ENCODE measurements at places on chromosomes 6 and 20. TPM values are rescaled to one million over a fixed set of nuclear protein-coding genes. Genes with fewer than 3 reads are reported as not detected.

Gene NMBR
- not detected for total RNA-seq

Gene PHIP
- total RNA-seq: 46.2 TPM

GRCh38 chr6:7145885-7146828 is 38.4 kb downstream of the RREB1 start:
- DNase-seq: no peak
- peaks cover 74% of the 10 kb centered on the region for H3K4me1 ChIP-seq
- H3K4me3 ChIP-seq: peak overlapping the region; percentile 42
- H3K36me3 ChIP-seq: no peaks in the 10 kb centered on the region

DNA sequence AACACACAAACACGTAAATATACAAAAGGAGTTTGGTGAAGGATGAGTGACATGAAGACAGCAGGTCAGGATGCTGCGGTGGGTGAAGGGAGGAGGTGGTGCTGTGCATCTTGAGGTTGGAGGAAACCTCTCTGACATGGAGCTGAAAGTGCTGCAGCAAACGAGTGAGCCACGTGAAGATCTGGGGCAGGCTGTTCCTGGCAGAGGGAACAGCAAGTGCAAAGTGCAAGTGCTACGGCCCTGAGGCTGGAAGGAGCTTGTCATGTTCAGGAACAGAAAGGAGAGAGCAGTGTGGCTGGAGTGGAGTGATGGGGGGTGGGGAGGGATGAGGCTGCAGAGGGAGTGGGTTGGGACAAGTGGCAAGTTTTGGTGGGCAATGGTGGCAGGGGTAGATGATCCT is 24.8 kb upstream of the ANGPT4 start:
- H3K4me3 ChIP-seq: no peak overlapping the region
- peaks cover 7% of the 10 kb centered on the region for H3K4me1 ChIP-seq
- peaks cover 9% of the 10 kb centered on the region for H3K27me3 ChIP-seq
- no peak overlapping the region for H3K27ac ChIP-seq
- DNase-seq: no peak

Gene CDKN1A
- total RNA-seq: 54.1 TPM

Gene AKAP7
- 8.9 TPM for total RNA-seq

- H3K27me3 ChIP-seq: no peaks in the 10 kb centered on the region
- no peak overlapping the region for H3K27ac ChIP-seq
- H3K4me1 ChIP-seq: no peaks in the 10 kb centered on the region
- no peak overlapping the region for H3K4me3 ChIP-seq
Observed at GRCh38 chr6:93701526-93701925, 282.2 kb upstream of the EPHA7 start.

Gene FNDC11
- 0.86 TPM for total RNA-seq

Gene SLC4A11
- total RNA-seq: 2.5 TPM

DNA sequence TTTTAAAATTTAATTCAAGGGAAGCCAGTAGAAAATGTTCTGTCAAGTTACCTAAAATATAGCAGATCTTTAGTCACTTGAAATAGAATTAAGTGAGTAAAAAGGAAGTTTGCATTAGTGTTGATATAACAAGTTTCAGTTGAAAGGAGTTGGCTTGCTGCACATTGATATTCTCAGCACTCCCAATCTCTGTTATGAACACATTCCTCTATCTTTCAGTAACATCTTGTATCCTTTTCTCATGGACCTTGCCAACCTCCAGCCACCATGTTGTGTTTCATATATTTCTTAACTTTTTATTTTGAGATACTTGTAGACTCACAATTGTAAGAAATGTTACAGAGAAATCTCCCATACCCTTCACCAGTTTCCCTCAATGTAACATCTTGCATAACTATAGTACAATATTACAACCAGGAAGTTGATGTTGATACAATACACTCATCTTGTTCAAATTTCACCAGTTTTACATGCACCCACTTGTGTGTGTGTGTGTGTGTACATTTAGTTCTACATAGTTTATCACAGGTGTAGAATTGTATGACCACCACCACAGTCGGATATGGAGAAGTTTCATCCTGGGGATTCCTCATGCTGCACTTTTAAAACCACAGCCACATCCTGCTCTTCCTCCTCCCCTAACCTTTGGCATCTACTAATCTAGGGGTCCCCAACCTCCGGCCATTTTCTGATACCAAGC is 20.2 kb upstream of the PAQR8 start:
- H3K4me3 ChIP-seq: no peak overlapping the region
- H3K27me3 ChIP-seq: peaks cover 1% of the 10 kb centered on the region
- peaks cover 17% of the 10 kb centered on the region for H3K4me1 ChIP-seq
- H3K27ac ChIP-seq: peak overlapping the region; percentile 51

GRCh38 chr6:153096031-153096430 is 35.1 kb downstream of the RGS17 start:
- H3K27ac ChIP-seq: no peak overlapping the region
- no peaks in the 10 kb centered on the region for H3K36me3 ChIP-seq
- H3K27me3 ChIP-seq: no peaks in the 10 kb centered on the region

DNA sequence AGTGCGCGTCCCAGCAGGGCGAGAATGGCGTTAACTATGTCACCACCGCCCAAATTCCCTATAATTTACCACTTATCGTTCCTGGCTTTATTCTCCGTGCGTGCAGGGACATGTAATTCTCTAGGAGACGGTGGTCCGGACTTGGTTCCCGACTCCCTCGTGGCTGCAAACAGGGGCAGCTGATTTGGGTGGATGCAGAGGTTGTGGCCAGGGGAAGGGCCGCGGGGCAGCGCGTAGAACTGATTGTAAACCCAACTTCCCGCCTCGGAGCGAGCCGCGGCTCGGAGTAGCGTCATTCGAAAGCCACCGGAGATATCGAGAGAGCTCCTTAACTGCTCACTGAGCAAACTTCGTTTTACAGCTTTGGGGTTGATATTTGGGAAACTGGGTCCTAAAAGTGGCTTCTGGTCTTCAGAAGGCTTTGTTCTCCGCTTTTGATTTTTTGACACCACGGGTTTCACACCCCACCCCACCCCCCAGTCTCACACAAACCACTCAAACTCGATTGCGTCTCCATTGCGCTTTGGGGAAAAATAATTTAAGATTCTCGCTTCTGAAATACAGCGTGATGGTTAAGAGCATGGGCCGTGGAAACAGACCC is 17.5 kb upstream of the ZSCAN9 start:
- peak overlapping the region; percentile 69 for H3K4me3 ChIP-seq
- H3K36me3 ChIP-seq: no peaks in the 10 kb centered on the region
- peak; percentile 56 for DNase-seq
- H3K27me3 ChIP-seq: peaks cover 92% of the 10 kb centered on the region
- peaks cover 20% of the 10 kb centered on the region for H3K4me1 ChIP-seq

GRCh38 chr6:14838133-14838583 is 407.7 kb upstream of the JARID2 start:
- H3K27ac ChIP-seq: no peak overlapping the region
- DNase-seq: no peak
- peaks cover 12% of the 10 kb centered on the region for H3K4me1 ChIP-seq
- H3K4me3 ChIP-seq: no peak overlapping the region
- peaks cover 49% of the 10 kb centered on the region for H3K27me3 ChIP-seq

GRCh38 chr6:164108869-164109769 is 694.6 kb downstream of the QKI start:
- H3K27ac ChIP-seq: no peak overlapping the region
- H3K4me1 ChIP-seq: no peaks in the 10 kb centered on the region
- H3K36me3 ChIP-seq: no peaks in the 10 kb centered on the region
- no peaks in the 10 kb centered on the region for H3K27me3 ChIP-seq

GRCh38 chr20:11727708-11728107 is 190.0 kb upstream of the BTBD3 start:
- peaks cover 18% of the 10 kb centered on the region for H3K4me1 ChIP-seq
- no peak for DNase-seq
- no peak overlapping the region for H3K4me3 ChIP-seq
- no peaks in the 10 kb centered on the region for H3K27me3 ChIP-seq
- H3K36me3 ChIP-seq: peaks cover 8% of the 10 kb centered on the region
- H3K27ac ChIP-seq: no peak overlapping the region

DNA sequence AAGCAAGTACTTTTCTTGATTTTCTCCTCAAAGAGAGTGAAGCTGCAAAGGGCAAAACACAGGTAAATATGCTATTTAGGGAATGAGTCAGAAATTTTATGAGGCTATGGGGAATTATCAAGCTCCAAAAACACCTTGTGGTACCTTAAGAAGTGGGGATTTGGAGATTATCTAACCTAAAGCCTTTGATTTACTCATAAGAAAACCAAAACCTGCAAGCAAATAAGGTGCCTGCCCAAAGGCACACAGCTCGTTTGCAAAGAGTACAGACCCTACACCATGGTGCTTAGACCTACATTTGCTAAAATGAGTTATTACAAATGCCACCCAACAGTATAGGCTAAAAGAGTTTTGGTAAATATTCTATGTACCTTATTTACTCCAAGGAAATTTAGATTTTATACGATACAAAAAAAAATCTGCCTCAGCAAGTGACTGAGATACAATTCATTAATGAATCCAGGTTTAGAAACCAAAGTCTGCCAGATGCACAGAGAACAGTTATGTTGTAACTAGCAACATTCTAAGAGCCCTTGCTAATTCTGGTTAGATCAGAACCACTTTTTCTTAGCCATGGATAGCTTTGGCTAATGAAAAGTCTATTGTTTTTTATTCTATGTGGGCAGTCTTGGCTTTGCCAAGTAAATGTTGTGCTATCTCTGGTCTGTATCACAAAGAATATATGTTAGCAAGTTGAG is 101.5 kb downstream of the KHDC1L start:
- H3K27me3 ChIP-seq: no peaks in the 10 kb centered on the region
- no peaks in the 10 kb centered on the region for H3K36me3 ChIP-seq
- H3K27ac ChIP-seq: no peak overlapping the region
- H3K4me3 ChIP-seq: no peak overlapping the region
- H3K4me1 ChIP-seq: no peaks in the 10 kb centered on the region
- DNase-seq: no peak

- no peaks in the 10 kb centered on the region for H3K27me3 ChIP-seq
- no peak overlapping the region for H3K4me3 ChIP-seq
- peaks cover 37% of the 10 kb centered on the region for H3K4me1 ChIP-seq
- no peaks in the 10 kb centered on the region for H3K36me3 ChIP-seq
- no peak overlapping the region for H3K27ac ChIP-seq
Observed at GRCh38 chr20:48453477-48454093, 374.2 kb downstream of the PREX1 start.

DNA sequence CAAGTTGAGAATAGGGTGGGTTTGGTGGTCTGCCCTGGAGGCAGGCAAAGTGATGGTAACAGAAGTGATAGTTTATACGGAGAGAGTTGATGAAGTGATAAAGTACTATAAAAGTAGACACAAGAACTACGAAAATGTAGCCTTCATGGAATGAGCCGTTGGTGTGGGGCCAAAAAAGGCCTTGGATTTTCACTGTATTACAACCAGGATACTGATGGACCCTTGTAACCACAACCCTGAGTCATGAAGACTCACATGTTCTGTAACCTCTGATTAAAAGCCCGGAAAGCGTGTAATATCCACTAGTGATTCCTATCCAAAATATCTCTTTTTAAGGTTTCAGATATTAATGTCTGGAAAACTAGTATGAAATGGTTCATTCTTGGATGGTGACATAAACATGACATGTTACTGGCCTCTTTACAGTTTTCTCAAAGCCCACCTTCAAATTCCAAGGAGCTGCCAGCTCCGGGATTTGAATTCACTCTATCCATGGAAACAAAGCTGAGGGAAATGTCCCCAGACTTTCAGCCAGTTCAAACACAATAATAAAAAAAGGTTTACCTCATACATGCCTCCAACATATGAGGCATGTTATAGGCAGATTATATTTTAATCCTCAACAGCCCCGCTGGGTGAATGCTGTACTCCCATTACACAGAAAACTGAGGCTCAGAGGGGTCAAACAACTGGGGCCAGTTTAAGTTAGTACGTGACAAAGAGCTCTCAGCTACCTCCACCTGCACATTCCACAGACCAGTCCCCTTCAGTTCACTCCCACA is 55.4 kb downstream of the MRPL14 start:
- H3K27ac ChIP-seq: peak overlapping the region; percentile 67
- DNase-seq: no peak
- H3K36me3 ChIP-seq: no peaks in the 10 kb centered on the region
- H3K4me3 ChIP-seq: no peak overlapping the region
- H3K4me1 ChIP-seq: peaks cover 54% of the 10 kb centered on the region

Gene GLP1R
- not detected for total RNA-seq

DNA sequence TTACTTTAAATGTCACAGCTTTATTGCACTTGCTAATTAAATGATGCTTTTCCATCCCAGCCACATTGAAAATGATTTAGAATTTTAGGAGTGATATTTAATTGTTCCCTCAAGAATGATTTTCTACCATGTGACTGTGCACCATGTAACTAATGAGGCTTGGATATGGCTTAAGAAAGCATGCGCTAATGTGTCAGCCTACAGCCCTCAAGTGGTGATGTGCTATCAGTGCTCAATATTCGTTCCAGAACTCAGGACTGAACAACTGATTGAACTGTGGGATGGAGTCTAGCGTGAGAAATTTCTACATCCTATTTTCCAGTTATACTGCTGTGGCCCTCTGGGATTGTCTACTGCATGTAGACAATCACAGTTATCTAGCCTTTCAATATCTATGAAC is 71.5 kb downstream of the PKIB start:
- H3K27me3 ChIP-seq: no peaks in the 10 kb centered on the region
- no peak overlapping the region for H3K27ac ChIP-seq
- DNase-seq: no peak
- H3K4me1 ChIP-seq: peaks cover 25% of the 10 kb centered on the region

Gene OXT
- not detected for total RNA-seq

DNA sequence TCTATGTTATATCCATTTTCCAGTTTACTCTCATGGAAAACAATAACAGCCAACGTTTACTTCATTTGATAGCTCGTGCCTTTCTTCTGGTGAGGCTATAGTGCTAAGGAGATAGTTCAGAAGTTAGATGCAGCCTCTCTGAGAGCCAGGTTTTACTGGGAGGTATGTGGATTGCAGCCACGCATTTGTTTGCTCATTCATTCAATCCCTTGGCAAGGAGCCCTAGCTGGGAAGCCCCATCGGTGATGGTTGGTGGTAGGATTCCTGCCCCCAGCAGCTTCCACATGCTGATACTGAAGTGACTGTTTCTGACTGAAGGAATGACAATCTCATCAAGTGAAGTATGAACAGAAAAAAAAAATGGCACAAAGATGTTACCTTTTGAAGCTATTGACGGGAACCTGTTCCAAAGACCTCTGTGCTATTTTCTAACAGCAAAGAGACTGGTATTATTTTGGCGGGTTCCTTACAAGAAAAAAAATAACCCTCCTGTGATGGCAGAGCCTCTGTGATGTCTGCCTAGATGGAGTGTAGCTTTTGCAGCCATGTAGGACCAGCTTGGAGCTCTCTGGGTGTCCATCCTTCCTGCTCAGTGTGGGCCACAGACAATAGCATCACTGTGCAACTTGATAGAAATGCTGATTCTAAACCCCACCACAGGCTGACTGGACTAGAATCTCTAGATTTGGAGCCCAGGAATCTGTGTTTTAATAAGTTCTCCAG is 30.6 kb downstream of the SNAP25 start:
- peaks cover 11% of the 10 kb centered on the region for H3K27me3 ChIP-seq
- no peaks in the 10 kb centered on the region for H3K4me1 ChIP-seq
- no peak overlapping the region for H3K27ac ChIP-seq
- no peak overlapping the region for H3K4me3 ChIP-seq
- DNase-seq: no peak

GRCh38 chr6:47135772-47136171 is 93.6 kb upstream of the ADGRF1 start:
- H3K27ac ChIP-seq: peak overlapping the region; percentile 53
- H3K4me1 ChIP-seq: peaks cover 38% of the 10 kb centered on the region

Data from mesothelial cell of epicardium (in vitro differentiated cells).